GM12878 (cell line): ENCODE measurements at places on chromosomes 5 and 9.

DNA sequence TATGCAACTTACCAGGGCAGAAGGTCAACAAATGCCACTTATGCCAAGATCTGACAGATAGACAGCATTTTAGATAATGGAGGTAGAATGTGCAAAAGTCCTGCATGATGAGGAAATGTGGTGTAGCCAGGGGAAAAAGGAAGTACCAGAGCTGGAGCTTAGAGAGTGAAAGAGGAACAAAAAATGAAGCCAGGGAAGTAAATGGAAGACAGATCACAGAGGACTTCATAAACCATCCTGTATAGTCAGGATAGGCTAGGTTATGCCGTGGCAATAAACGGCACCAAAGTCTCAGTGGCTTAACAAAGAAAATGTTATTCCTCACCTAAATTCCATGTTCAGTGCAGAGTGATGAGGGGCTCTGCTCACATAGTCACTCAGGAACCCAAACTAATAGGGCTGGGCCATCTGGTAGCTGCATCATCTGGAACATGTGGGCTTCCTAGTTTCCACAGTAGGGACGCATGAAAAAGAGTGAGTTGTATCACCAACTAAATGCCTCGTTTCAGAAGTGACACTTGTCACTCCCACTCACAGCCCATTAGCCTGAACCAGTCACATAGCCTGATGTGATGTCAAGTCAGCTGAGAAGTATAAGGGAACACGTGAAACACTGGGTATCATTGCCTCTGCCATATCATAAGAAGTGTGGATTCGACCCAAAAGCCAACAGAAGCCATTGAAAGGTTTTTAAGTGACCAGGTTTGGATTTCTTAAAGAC, 70.3 kb downstream of the SH3RF2 start:
- DNase-seq = no peak

GRCh38 chr5:61275841-61276240, 56.2 kb upstream of the ZSWIM6 start:
- no peak for DNase-seq

- no peak for DNase-seq
Observed at GRCh38 chr9:83708515-83709158, 879 bp upstream of the UBQLN1 start.

- DNase-seq = no peak
Observed at GRCh38 chr5:34598177-34598794, 57.8 kb upstream of the RAI14 start.

DNA sequence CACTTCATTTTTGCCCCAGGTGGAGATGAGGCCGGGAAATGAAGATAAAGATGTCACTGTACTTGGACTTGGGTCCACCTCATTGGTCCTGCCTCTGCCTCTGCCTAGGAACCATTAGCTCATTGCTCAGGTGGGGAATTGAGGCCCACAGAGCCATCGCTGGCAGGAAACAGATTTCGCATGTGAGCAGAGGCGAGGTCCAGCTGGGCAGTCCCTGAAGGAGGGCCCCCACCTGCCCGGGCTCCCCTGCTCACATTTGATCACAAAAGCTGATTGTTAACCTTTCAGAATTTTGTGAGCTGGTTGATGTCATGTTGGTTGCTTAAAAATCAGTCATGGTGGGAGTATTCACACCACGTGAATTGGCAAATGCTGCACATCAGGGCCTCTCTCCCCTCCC, 273.8 kb upstream of the MVB12B start:
- DNase-seq = no peak

DNA sequence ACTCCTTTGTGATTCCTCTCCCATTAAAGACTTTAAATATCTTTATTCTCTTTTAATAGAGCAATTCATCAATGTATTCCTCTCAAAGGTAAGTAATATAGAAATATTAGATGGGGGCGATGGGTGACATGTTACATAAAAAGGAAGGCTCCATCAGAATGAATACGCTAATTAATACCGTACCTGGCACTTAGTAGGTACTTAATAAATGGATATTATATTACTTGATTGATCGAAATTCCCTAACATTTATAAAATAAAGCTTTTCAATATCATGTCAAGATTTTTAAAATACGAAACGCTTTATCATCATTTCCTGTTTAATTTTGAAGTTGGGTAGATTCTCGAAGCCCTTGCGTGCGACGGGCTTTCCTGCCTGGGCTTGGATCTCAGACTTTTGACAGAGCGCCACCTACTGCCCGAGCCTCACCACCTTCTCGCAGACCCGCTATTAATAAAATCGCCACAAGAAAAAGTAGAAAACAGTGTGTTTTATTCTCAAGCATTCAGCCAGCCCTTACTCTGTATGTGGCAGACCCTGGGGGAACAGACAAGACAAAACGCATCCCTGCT, 99.4 kb downstream of the C5orf15 start:
- no peak for DNase-seq

GRCh38 chr9:18480662-18481093, 6.7 kb downstream of the ADAMTSL1 start:
- no peak for DNase-seq

DNA sequence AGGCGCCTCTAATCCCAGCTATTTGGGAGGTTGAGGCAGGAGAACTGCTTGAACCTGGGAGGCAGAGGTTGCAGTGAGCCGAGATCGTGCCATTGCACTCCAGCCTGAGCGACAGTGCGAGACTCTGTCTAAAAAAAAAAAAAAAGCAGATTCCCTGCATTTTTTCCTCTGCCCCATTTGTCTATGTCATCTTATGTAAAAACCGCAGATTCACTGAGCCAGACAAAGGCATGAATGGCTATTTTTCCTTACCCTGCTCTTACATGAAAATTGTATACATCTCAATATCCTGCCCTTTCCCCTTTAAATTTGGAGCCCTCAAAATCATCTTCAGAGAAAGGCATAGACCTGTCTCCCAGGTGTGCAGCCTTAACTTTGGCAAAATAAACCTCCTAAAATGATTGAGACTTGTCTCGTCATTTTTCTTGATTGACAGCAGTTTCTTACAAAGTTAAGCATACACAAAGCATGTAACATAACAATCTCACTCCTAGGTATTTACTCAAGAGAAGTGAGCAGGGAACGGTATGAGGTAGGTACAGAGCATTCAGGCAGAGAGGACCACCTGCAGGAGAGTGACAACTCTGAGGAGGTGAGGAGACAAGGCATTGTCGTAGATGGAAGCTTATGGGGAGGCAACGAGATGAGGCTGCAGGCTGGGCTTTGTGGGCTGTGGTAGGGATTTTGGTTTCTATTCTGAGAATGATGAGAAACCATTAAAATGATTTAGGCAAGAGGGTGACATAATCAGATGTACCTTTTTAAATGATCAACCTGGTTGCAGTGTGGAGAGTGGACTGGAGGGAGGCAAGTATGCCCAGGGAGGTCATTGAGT, 65.7 kb upstream of the IL6ST start:
- DNase-seq = no peak

DNA sequence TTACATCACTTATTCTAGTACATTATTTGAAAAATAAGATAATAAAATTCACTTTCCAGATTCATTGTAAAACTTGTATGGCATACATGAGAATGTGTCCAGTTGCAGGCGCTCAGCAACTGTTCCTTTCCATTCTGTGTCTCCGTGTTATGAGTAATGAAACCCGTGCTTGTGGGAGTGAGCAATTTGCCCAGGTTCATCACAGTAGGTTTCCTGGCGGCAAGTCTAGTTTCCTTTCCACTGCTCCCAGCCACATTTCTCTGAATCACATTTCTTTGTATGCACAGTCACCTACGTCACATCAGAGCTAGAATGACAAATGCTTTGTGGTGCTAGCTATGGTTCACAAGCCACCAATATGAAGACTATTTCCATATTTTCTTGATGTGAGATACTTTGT, 39.9 kb downstream of the MOCS2 start:
- no peak for DNase-seq

- DNase-seq = no peak
Observed at GRCh38 chr9:118533101-118533500, 828.9 kb downstream of the TLR4 start.

DNA sequence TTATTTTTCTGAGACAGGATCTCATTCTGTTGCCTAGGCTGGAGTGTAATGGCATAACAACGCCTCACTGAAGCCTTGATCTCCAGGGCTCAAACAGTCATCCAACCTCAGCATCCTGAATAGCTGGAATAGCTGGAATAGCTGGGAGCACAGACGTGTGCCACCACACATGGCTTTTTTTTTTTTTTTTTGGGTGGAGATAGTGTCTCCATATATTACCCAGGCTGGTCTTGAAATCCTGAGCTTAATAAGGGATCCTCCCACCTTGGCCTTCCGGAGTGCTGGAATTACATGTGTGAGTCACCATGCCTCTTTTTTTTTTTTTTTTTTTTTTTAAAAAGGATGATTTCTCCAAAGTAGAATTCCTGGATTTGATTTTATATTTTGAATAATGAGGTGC, 60.7 kb downstream of the NSD1 start:
- DNase-seq = no peak

GRCh38 chr9:77290373-77290772, 113.0 kb downstream of the VPS13A start:
- no peak for DNase-seq

DNA sequence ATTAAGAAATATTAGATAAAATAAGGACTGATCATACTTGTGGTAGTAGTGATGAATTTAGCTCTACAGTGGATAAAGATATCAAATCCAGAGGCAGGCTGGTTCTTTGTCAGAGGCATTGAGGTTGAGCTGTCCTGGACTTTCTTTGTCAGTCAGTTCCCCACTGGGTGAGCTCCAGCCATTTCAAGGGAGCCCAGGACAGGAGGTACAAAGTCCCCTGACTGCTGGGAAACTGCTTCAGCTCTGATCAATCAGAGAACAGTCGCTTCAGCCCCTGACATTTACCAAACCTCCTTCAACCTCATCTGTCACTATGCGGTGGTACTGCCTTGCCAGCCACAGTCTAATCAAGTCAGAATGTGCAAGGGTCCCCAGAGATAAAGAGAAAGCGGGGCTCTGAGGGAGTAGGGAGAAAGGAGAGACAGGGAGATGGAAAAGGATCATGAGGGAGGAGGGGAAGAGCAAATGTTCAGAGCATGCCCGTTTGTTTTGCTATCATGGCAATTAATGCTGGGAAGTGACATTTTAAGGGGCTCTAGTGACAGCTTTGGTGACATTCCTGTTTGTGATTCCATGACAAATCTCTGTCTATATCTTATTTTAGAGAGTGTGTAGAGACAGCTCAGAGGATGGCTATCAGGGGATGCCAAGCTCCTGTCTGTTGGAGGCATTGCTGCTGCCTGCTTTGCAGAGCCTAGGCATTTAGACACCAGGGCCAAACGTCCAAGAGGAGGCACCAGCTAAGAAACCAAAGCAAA, 223.2 kb downstream of the ASTN2 start:
- no peak for DNase-seq

- DNase-seq = no peak
Observed at GRCh38 chr9:19934301-19934871, 145.5 kb upstream of the SLC24A2 start.

- no peak for DNase-seq
Observed at GRCh38 chr5:141958113-141958512, at the start of gene PCDH12. Gene PCDH12, minus strand, starts transcription at chr5:141958202. Its CDS starts 351 bp downstream, at chr5:141957851.

GRCh38 chr9:101693546-101694336, 44.7 kb downstream of the GRIN3A start:
- no peak for DNase-seq

DNA sequence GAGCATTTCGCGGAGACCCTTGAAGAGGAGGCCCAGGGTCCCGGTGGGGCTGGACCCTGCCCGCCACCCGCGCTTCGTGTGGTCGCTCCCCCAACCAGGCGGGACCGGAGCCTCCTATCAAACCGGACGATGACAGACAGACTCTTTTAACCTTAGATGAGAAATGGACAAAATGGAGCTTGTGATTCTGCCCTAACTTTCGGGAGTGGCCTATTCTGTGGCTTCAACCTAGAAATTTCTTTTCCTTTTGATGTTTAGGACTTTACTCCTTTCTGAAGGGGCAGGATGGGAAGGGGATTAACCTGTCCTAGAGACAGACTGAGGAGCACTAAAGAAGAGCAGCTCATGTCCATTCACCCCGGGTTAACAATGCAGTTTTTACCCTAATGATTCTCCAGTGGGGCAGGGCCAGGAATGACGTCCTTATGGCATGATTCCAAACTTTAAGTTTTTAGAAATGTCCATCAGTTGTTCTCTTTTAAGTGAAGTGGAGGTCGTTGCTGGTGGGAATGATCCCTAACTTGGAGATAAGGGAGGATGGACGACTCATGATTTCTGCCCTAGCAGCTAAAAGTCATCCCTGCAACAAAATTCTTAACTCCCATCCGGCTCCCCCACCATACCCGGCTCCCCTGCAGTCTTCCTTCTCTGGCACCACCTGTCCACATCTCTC, 1.0 kb downstream of the NIPSNAP3A start:
- no peak for DNase-seq

- no peak for DNase-seq
Observed at GRCh38 chr9:114722937-114723620, 41.1 kb upstream of the TEX48 start.

DNA sequence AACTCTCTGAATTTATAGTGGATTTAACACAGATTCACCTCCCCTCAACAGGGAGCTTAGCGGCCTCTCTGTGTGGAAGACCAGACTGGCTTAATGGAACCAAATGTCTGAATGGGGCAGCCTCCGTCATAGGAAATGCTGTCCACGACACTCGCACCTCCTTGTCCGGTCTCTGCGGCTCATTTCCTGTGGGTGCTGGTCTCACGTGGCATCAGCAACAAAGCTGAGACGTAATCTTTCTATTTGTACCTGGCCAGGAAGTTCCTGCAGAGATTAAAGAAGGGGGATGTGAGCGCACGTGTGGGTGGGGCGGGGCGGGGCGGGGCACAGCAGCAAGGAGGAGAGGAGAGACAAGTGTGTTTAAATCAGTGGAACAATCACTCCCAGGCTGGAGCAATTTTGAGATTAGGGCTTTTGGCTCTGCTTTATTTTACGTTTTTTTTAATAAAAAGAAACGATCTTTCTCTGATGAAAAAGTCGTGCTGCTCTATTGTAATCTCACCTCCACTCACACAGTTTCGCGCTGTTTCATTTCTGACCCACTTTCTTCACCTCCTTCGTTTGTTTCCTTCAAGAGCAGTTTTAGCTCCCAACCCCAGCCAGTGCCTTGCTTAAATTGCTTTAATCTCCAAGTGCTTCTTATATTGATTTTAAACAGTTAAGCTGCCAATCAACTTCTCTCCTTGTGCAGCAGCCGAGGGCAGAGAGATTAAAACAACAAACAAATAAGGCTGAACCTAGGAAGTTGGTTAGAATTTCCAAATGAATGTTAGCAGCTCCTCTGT, 132.2 kb upstream of the ASTN2 start:
- DNase-seq = no peak

GRCh38 chr5:73032635-73033034, 76.8 kb downstream of the FCHO2 start:
- DNase-seq = no peak

GRCh38 chr5:63837437-63837836, 124.8 kb downstream of the HTR1A start:
- DNase-seq = no peak

GRCh38 chr5:62585751-62586150, 7.1 kb downstream of the LRRC70 start:
- no peak for DNase-seq

DNA sequence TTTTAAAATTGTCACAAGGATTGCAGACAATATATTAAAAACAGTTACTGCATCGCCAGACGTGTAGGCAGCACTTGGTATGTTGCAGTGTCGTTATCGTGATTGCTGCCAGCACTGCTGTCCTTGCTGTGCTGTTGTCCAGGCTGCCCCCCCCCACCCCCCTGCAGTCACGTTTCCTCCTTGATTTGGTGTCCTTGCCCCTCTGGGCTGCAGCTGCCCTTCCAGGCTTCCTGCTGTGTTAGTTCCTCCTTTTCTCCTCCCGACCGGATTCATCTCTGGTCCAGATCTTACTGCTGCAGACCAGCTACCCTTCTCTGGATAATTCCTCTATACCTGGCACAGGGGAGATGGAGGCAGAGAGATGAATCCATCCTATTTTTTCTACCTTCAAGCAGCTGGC, 298.9 kb downstream of the TRIM32 start:
- DNase-seq = no peak
